ENCODE measurements at places on chromosomes 7 and 10.
A peak's percentile ranks its signal among the peaks of the same experiment; 100 is the strongest.

DNA sequence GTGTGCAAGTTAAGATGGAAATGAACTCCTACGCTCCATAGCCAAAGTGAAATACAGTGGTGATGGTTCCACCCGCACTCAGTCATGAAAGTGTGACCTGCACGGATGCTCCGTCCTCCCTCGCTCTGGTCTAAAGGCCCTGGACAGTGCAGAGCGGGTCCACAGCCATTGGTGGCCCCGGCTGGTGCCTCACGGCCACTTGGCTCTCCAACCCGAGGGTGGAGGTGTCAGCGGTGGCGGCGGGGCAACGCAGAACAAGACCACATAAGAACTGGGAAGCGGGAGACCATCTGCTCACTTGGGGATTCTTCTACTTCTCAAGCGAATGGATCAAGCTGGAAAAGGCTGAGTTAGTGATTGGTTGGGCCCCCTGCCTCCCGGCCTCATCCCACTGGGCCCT, 60.7 kb downstream of the NKX6-2 start:
- H3K4me1 ChIP-seq = no peaks in the 10 kb centered on the region
- H3K27ac ChIP-seq = no peak overlapping the region
- H3K36me3 ChIP-seq = peaks cover 53% of the 10 kb centered on the region
- no peak overlapping the region for H3K4me3 ChIP-seq
- H3K27me3 ChIP-seq = no peaks in the 10 kb centered on the region

DNA sequence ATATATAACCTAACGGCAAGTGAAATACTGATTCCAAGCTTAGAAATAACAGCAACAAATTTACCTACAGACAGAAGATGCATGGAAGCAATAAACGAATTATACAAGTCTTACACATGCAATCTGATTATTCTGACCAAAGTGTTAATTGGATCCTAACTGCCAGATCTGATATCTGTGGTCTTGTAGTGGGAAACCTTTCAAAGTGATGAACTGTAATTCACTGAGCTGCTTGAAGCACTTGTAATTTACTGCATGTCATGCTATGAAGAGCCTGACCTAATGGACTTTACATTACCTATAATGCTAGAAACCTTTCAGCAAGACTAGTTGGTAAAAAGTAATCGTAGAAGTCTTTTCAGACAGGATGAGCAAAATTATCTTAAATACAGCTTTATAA, 205.6 kb downstream of the FOXP2 start:
- no peaks in the 10 kb centered on the region for H3K27me3 ChIP-seq
- no peaks in the 10 kb centered on the region for H3K4me1 ChIP-seq
- H3K27ac ChIP-seq = no peak overlapping the region
- H3K4me3 ChIP-seq = no peak overlapping the region
- DNase-seq = no peak
- H3K36me3 ChIP-seq = no peaks in the 10 kb centered on the region

GRCh38 chr10:33189363-33189762, 145.1 kb downstream of the NRP1 start:
- H3K4me1 ChIP-seq = peaks cover 15% of the 10 kb centered on the region
- H3K36me3 ChIP-seq = peaks cover 14% of the 10 kb centered on the region
- H3K27ac ChIP-seq = no peak overlapping the region
- no peak overlapping the region for H3K4me3 ChIP-seq
- DNase-seq = no peak
- H3K27me3 ChIP-seq = no peaks in the 10 kb centered on the region

GRCh38 chr10:11823122-11823988, at the start of gene PROSER2:
Gene PROSER2 (plus strand): TSS chr10:11823356. CDS start chr10:11852078, 28,722 bp downstream.
- H3K27ac ChIP-seq = peak within 1 kb of the TSS; percentile 79
- H3K4me1 ChIP-seq = peaks cover 11% of the 10 kb centered on the region
- DNase-seq = no peak
- no peaks in the 10 kb centered on the region for H3K27me3 ChIP-seq
- no peaks in the 10 kb centered on the region for H3K36me3 ChIP-seq

GRCh38 chr7:3338161-3338560, 37.1 kb downstream of the SDK1 start:
- DNase-seq = no peak
- no peak overlapping the region for H3K4me3 ChIP-seq
- no peaks in the 10 kb centered on the region for H3K27me3 ChIP-seq
- H3K27ac ChIP-seq = no peak overlapping the region
- no peaks in the 10 kb centered on the region for H3K36me3 ChIP-seq

DNA sequence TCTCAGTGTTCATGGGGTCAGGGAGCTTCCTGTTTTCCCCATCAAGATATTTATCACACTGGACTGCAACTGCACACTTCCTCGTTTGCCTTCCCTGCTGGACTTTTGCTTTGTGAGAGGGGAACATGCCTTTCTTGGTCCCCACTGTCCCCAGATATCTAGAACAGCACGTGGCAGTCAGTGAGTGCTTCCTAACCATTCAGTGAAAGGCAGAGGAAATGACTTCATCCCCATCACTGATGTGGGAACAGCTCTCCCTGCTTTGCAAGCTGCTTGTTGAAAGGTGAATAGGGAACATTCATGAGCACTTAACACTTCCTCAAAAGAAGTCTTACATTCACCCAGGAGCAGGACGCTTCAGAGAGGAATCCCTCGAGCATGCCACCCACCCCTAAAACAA, 135.4 kb downstream of the MYOF start:
- H3K27me3 ChIP-seq = no peaks in the 10 kb centered on the region
- H3K4me3 ChIP-seq = no peak overlapping the region
- no peak overlapping the region for H3K27ac ChIP-seq
- DNase-seq = no peak
- H3K36me3 ChIP-seq = peaks cover 21% of the 10 kb centered on the region
- no peaks in the 10 kb centered on the region for H3K4me1 ChIP-seq

DNA sequence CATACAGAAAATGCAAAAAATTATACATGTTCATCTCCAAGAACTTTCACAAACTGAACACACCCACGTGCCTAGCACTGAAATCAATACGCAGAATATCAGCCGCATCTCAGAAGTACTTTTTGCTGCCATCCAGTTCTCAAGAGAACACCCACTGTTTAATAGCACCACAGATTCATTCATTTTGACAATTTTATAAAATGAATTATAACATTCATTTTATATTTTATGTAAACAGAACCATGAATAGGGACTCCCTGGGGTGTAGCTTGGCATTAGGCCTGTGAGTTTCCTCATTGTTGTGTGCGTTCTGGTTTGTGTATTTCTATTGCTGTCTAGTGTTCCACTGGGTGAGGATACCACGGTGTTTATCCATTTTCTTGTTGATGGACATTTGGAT, 77.3 kb upstream of the PIP4K2A start:
- no peaks in the 10 kb centered on the region for H3K27me3 ChIP-seq
- DNase-seq = no peak
- no peaks in the 10 kb centered on the region for H3K36me3 ChIP-seq

DNA sequence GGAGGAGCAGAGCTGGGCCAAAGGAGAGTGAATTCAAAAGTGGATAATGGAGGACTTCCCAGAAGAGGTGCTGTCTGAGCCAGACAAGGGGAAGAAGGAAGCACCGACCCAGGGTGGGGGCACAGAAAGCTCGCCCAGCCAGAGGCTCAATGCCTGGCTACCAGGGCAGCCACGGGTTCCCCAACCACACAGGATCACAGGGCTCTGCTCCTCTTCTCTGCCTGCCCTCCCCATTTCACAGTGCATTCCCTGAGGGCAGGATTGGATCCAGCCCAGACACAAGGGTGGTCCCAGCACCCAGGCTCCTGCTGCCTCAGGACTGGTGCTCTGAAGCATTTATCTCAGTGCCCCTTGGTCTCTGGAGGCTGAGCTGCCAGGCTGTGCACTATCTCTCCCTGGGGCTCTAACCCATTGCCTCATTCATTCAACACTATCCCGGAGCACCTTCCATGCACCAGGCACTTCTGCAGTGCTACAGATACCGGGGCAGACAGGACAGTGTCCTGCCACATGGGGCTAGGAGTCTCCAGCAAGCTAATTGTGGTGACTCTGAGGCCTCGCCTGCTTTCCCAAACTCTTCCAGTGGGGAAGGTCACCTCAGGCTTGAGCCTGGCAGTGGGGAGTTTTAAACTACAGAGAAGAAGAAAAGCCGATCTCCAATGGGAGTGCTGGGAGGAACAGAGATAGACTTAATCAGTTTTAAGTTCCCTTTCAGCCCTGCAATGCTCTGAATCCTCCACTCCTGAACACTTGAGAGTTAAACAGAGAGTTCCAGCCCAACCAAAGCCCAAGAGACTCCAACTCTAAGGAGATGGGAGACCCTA, 201.8 kb upstream of the ZMIZ1 start:
- no peak overlapping the region for H3K4me3 ChIP-seq
- no peak overlapping the region for H3K27ac ChIP-seq
- DNase-seq = no peak
- H3K27me3 ChIP-seq = peaks cover 5% of the 10 kb centered on the region

Data from esophagus squamous epithelium (tissue), 5 donors.